ENCODE measurements at places on chromosomes 6 and 20. TPM values are rescaled to one million over a fixed set of nuclear protein-coding genes. Genes with fewer than 3 reads are reported as not detected.

COL9A3 gene
- 0.30 TPM for total RNA-seq

FAM83B gene
- not detected for total RNA-seq

C2 gene
- total RNA-seq: 0.90 TPM

SLCO4A1 gene
- not detected for total RNA-seq

MYH7B gene
- total RNA-seq: 0.47 TPM

TMC2 gene
- not detected for total RNA-seq

COL21A1 gene
- 0.53 TPM for total RNA-seq

RTEL1 gene
- total RNA-seq: 9.2 TPM

NKX2-2 gene
- not detected for total RNA-seq

TTBK1 gene
- total RNA-seq: not detected

SLC35F1 gene
- total RNA-seq: not detected

Measured in smooth muscle cell of the coronary artery (primary cell).